ENCODE measurements at places on chromosomes 6 and 20.

- no peak for DNase-seq
These were observed 77.9 kb downstream of the PHF20 start for GRCh38 chr20:35849706-35850105.

DNA sequence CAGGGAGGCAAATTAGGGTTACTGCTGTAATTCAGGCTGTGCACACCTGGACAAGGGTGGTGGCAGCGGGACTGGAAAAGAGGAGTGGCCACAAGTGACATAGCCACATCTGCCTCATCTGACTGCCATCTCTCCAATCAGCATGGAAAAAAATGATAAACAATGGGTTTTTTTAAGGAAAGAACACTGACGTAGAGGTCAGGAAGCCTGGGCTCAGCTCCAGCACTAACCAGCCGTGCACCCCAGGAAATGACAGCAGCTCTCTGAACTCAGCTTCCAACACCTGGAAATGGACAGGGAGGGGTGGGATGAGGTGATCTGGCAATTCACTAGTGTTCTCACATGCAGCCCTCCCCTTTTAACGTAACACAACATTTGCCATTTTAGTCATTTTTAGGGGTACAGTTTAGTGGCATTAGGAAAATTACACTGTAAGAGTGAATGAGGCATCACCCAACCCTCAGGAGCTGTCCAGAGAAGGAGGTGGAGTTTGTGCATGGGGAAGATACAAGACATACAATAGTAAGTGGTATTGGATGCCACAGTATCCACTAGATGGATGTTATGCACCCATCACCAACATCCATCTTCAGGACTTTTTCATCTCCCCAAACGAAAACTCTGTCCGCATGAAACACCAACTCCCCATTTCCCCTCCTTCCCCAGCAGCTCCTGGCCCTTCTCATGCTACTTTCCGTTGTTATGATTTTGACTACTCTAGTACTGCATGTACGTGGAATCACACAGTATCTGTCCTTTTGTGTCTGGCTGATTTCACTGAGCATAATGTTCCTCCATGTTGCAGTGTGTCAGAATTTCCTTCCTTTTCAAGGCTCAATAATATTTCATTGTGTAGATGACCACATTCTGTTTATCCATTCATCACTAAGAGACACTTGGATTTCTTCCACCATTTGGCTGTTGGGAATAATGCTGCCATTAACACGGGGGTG, 215.5 kb upstream of the ECI2 start:
- no peak for DNase-seq

DNA sequence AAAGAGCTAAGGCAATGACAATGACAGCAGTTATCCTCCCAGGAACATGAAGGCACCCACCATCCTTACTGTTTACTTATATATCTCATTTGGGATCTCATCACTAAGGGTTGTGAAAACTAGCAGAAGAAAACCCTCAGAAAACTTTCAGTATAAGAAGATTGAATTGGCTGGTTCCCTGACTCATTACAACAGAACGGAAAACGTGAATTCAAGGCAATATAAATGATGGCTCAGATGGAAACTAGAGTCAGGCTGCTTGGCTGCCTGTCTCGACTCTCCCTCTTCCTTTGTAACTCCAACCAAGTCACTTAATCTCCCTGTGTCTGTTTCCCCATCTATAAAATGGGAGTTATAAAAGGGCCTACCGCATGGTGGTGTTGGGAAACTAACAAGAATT, 387.1 kb upstream of the JARID2 start:
- no peak for DNase-seq

DNA sequence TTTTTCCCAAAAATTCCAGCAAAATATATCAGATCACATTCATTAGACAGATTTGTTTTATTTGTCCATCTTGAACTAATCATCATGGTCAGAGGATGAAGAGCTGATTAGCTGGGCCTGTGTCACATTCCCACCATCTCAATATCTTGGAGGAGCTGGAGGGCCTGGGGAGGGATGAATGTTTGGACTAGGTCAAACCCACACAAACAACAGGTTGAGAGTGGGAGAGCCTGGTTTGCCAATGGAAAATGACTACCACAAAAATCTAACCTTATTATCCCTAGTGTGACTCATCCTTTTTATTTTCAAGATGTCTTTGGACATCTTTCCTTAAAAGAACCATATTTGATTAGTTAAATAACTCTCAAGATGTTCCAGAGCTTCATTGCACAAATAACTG, 242.4 kb downstream of the OGFRL1 start:
- DNase-seq = no peak

- DNase-seq = no peak
These were observed 389.4 kb upstream of the NRSN1 start for GRCh38 chr6:23736577-23736976.

DNA sequence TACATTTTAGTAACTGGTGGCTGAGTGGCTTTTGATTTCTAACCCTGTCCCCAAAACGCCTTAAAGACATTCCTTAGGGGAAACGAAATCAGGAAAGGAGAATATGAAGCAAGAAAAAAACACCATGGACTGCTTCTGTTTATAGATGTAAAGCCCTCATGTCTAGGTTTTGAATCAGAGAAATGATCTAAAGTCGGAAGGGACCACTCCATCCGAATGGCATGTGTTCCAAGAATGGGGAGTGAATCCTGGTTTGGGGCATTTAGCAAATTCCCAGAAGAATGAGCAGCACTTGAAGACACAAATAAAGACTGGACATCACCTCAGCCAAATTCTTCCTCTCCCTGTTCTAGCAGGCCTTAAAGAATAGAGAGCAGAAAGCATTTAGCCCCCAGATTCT, 65.6 kb downstream of the CAP2 start:
- DNase-seq = no peak

DNA sequence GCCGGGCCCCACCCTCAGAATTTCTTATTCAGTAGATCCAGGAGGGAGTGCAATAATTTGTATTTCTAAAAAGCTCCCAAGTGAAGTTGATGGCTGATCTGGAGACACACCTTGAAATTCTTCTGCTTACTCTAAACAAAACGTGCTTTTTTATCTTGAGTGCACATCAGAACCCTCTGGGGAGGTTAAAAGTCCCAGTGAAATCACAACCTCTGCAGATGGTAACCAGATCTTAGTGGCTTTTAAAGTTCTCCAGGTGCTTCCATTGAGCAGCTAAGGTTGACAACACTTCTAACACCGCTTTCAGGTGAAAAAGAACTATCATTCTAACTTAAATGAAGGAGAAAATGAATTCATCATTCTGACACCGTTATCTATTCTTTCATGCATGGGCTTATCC, 45.6 kb upstream of the ESR1 start:
- no peak for DNase-seq

- peak; percentile 71 for DNase-seq
These were observed 50.2 kb downstream of the TMEM242 start for GRCh38 chr6:157272866-157273755.

- no peak for DNase-seq
These were observed 42.4 kb downstream of the PMEPA1 start for GRCh38 chr20:57667388-57667787.

GRCh38 chr20:8334641-8335040, 202.6 kb downstream of the PLCB1 start:
- no peak for DNase-seq

GRCh38 chr6:166554316-166554715, 32.2 kb downstream of the RAMACL start:
- DNase-seq = no peak

- DNase-seq = no peak
These were observed 135.1 kb downstream of the TMEM242 start for GRCh38 chr6:157188213-157188612.

DNA sequence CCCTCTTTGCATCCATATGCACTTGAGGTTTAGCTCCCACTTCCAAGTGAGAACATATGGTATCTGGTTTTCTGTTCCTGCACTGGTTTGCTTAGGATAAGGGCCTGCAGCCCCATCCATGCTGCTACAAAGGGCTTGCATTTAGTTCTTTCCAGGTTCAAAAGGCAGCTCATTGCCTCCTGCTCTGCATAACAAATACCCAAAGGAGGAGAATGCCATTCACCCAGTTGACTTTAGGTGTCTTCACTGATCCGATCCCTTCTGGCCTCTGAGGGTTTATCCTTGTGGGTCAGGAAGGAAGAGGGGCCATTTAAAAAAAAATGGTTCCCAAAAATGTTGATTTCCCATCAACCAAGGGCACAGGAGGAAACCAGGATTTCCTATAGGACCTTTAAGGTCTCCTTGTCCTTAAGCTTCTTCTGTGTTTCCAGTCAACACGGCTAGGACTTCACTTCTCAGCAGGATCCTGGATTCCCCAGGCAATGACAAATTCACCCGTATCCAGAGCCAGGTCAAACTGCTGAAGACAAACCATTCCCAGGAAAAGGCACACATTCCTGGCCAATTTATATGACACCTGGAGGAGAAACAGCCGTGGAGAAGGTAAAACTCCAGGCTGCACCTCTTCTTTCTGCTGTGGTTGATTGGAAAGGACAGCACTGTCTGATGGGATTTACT, 447.7 kb upstream of the CDH4 start:
- DNase-seq = no peak

DNA sequence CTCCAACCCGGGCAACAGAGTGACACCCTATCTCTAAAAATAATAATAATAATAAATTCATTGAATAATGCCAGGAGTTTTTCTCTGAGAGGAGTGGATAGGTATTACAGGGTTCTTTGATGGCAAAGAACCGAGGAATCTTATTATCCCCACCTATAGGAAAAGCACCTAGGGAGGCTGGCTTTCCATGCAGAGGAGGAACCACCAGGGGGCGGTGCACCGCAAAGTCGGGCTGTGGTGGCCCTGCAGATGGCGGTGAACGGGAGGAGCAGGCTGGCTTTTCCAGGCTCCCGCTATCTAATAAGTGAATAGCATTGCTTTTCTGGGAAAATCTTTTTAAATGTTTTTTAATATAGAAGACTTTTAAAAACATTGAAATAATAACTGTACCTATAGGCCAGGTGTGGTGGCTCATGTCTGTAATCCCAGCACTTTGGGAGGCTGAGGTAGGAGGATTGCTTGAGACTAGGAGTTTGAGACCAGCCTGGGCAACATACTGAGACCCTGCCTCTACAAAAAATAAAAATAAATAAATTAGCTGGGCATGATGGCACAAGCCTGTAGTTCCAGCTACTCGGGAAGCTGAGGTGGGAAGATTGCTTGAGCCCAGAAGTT, 864.2 kb downstream of the KIF16B start:
- peak; percentile 23 for DNase-seq

DNA sequence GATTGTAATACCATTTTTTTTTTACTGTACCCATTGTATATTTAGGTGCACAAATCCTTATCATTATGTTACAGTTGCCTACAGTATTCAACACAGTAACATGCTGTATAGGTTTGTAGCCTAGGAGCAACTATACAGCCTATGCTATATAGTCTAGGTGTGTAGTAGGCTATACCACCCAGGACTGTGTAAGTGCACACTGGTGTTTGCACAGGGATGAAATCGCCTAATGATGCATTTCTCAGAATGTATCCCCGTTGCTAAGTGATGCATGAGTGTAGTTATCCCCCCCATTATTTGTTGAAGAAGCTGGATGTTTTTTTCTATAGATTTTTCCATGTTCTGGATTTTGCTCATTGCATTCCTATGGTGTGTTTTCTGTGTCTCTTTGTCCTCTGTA, 12.9 kb downstream of the RALY start:
- DNase-seq = no peak

DNA sequence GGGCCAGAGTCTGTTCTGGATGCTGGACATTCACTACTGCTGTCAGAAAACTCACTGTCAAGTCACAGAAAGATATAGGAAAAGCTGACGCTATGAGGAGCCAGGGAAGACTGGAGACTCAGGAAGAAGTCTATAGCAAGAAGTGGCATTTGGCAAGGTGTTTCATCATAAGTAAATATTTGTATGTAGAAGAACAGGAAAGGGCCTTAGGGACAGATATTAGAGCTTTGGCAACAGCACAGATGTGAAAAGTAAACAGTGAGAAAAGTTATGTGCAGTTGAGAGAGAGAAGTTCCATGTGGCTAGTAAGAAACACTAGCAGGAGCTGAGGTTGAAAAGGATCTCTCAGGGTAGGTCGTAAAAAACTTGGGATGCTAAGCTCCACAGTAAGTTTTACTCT, 868.9 kb downstream of the PHF3 start:
- no peak for DNase-seq

- DNase-seq = no peak
These were observed 24.8 kb downstream of the AFDN start for GRCh38 chr6:167851370-167851952.

DNA sequence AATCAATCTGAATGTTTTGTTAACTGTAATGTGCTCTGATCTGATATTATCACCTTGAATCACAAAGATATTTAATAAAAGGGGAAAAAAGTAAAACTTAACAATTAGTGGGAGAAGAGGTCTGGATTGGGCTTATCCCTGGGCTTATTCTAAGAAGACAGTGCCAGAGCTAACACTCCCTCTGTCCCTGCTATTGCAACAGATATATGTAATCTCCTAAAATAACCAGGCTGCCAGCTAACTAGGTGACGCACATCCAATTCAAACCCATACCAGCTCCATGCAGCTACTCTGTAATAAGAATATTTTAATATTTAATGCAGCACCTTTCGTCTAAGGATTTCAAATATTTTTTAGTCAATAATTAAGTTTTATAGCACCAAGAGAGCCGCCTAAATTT, 330.1 kb upstream of the MARCKS start:
- DNase-seq = no peak

DNA sequence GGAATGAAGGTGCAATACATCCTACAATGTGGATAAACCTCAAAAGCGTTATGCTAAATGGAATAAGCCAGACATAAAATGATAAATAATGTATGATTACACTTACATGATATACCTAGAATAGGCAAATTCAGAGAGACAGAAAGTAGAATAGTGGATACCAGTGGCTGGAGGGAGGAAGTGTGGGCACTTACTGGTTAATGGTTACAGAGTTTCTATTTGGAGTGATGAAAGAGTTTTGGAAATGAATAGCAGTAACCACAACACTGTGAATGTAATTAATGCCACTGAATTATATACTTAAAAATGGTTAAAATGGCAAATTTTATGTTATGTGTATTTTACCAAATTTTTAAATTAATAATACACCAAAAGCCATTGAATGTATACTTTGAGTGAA, 71.4 kb upstream of the CST7 start:
- DNase-seq = no peak

GRCh38 chr6:33105916-33106871, 30.4 kb downstream of the HLA-DPB1 start:
- DNase-seq = no peak

DNA sequence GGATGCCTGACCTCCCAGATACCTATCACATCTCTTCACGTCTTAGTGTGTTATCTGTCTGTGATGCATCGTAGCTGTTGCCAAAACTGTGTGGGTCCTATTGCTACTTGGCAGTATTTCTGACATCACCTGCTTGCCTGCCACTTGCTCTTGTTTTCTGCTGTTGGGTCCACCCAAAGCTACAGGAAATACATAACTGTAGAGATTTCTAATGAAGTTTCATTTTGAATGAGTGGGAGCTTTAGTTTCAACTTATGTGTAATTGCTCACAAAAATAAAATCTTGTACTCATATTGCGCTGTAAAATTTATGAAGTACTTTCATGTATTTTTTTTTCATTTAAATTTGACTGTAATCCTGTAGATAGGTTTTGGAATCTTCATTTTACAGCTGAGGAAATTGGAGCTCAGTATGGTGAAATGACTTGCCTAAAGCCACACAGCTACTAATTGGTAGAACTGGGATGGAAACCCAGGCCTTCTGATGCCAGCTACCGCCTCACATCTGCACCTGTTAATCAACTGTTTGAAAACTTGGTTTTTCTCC, 113.6 kb upstream of the MAN1A1 start:
- DNase-seq = no peak

All from Jurkat, Clone E6-1 (cell line).